SJCRH30 (cell line): ENCODE measurements at places on chromosomes 5 and 9. TPM values are rescaled to one million over a fixed set of nuclear protein-coding genes. Genes with fewer than 3 reads are reported as not detected.

DNA sequence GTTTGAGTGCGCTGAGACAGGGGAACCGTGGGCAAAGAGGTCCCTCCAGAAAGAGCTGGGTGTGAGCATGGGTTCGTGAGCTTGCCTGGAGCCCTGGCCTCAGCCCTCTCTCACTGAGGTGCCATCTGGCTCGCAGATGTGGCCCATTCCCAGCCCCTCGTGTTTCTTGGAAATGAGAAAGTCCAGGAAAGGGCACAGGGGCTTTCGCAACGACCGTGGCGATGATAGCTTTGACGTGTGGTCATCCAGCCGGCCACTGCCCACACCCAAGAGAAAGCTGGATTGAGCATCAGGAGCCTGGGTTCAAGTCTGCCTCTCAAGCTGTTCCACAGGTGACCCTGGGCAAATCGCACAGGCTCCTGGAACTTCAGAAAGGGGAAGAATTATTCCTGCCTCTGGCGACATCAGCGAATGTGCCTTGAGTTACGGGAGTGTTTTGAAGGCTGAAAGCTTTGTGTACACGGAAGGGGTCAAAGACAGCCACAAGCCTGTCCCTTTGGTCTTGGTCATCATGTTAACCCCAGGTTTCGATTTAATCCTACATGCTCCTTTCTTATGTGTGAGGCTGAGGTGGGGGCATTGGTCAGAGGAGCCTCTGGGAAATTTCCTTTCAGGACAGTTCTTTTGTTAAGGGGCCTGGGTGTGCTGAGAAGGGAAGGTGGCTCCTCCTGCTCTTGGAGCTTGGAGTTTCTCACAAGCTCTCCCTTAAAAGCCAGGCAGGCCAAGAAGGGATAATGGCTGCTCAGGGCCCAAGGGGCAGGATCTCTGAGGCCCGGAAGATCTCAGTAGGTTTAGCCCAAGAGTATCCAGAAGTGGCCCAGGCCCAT, 41.7 kb upstream of the IL17B start:
- DNase-seq: no peak

- no peak for DNase-seq
Observed at GRCh38 chr9:114676901-114677300, 5.1 kb downstream of the TEX48 start.

GRCh38 chr5:143662020-143662419, 149.9 kb upstream of the HMHB1 start:
- DNase-seq: no peak

Gene SPAAR
- 0.12 and 0.18 TPM in 2 replicates for total RNA-seq
